Stimulated activated CD4-positive, alpha-beta T cell treated with anti-CD3 and anti-CD28 coated beads, TNF-alpha, amount 100 ng/mL, for 1 hour (primary cell): ENCODE measurements at places on chromosomes 2 and 18.

- no peak for DNase-seq
Observed at GRCh38 chr2:74772046-74772445, 61.9 kb upstream of the HK2 start.

GRCh38 chr2:172279813-172280212 lies 147.6 kb upstream of the ITGA6 start:
- no peak for DNase-seq

DNA sequence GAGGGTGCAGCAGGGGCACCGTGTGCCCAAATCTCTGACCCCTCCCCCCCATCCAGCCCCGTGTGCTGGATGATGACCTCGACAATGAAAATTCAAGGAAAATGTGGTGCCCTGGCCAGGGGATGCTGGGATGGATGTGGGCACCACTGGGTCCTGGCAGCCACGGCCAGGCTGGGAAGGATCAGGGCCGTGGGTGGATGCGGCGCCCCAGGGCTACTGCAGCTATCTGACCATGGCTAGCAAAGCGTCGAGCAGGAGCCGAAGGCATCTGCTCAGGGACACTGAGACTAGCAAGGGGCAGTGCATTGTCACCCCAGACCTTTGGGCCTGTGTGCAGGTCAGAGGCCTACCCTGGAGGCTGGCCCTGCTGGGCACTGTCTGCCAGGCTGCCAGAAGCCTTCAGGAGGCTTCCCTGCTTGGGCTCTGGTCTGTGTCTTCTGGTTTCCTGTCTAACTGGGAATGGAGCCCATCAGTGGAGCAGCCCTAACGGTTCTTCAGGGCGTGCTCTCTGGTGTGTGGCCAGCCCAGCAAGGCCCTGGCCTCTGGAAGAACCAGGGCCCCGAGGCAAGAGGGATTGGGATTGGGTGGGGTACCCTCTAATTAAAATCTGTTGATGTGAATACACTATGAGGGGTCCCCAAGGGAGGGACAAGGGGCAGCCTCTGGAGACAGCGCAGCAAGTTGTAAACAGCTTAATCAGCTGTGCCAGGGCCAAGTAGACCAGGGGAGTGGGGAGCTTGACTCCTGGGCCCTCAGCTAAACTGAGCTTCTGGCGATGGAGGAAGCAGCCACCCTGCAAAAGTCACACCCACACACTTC lies 98.0 kb downstream of the STPG4 start:
- DNase-seq = no peak

DNA sequence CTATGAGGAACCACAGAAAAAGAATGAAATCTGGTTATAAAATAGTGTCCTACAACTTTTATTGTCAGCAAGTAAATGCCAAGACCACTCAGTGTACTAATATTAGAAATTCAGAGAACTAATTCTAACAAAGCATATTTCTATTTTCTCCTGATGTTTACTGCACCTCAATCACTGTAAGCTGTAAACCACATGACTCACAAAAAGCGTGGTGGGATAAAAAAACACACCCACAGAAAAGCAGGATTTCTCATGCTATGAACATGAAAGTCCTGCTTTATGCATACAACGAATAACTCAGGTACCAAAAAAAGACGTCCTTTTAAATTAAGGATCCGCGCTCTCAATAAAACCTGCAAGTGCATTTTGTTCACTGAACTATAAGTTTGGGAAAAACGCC lies 797 bp downstream of the TXNL4A start:
- no peak for DNase-seq

- DNase-seq = no peak
Observed at GRCh38 chr18:52903857-52904256, 563.9 kb downstream of the DCC start.

GRCh38 chr2:217691516-217691915 lies 311.3 kb downstream of the TNS1 start:
- DNase-seq = no peak
